Progenitor cell of endocrine pancreas (in vitro differentiated cells): ENCODE measurements at places on chromosomes 6 and 20.

GRCh38 chr6:24228681-24229255 lies 102.8 kb downstream of the NRSN1 start:
- DNase-seq = no peak

GRCh38 chr6:128057946-128058345 lies 157.1 kb upstream of the THEMIS start:
- no peak for DNase-seq

- DNase-seq = no peak
Observed at GRCh38 chr20:41580350-41580749, 37.8 kb downstream of the CHD6 start.

GRCh38 chr20:59585714-59586409 lies 18.5 kb upstream of the PHACTR3 start:
- no peak for DNase-seq

DNA sequence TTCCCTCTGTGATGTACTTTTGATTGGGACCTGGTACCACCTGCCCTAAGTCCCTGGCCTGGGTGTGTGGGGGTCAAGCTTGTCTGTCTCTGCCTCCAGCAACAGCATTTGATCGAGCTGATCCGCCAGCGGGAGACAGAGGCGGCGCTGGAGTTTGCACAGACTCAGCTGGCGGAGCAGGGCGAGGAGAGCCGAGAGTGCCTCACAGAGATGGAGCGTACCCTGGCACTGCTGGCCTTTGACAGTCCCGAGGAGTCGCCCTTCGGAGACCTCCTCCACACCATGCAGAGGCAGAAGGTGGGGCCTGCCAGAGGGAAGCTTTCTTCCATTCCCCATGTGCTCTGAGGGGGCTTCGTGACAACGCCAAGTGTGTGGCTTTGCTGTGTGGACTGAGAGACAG lies 5.4 kb downstream of the GID8 start:
- no peak for DNase-seq

DNA sequence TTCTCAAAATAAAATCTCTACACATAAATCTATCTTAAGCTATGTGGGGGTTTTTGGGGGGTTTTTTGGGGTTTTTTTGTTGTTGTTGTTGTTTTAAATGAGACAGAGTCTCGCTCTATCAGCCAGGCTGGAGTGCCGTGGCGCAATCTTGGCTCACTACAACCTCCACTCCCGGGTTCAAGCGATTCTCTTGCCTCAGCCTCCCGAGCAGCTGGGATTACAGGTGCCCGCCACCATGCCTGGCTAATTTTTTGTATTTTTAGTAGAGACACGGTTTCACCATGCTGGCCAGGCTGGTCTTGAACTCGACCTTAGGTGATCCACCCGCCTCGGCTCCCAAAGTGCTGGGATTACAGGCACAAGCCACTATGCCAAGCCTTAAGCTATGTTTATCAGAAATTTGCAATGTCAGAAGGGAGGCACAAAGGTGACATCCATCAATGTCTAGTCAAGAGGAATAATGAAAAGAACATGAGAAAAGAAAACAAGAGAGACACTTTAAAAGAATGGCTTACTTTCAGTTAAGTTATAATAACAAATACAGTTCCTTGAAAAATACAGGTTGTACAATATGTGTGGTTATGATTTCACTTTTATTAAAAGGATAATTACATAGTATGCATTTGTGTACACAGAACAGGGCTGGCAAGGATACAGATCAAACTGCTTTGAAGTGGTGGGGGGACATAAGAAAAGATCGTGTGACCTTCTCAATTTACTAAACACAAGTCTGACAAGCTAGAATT lies 28.6 kb downstream of the SLC23A2 start:
- no peak for DNase-seq

DNA sequence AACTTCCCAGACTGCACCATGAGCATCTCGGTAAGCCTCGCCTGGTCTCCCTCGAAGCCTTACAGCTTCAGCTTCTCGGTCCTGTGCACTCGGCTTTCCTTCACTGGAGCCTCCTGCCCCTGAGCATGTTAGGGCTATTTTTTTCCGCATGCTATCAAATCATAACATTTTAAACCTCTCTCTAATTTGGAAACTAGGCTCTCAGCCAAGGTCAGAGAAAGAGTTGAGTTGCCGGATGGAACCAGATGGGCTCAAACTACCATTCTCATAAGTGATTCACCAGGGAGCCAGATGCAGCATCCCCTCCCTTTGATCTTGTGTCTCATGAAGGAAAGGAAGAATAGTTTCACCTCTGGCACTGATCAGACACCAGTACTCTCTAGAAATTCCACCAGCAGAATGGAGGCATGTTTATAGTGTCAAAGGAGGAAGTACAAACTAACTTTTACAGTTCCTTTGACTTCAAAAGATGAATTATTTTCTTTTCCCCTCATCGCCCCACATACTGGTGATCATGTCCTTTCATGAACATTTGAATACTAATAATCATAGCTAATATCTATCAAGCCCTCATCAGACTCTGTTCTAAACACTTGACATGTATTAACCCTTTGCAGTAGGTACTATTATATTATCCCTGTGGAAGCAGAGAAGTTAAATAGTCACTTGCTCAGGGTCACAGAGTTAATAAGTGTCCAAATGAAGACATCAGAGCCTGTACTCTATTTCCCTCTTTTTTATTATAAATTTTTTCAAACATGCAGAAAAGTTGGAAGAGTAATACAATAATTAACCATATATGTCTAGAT lies 46.7 kb downstream of the MAP1LC3A start:
- DNase-seq = no peak

DNA sequence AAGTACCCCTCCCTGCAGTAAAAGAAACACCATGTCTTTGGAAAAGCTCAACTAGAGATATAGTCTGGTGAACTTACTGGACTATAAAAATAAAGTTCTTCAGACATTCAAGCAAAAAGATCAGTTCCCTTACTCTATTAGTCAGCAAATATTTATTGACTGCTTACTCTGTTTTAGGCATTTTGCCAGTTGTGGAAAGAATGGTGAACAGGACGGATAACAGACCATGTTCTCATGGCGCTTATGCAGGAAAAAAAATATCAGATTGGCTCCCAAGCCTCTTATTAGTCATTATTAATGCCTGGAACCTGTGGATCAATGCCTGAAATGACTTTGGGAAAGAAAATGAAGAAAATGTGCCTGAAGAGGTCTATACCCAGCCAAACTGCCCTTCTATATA lies 282.2 kb upstream of the EPHA7 start:
- DNase-seq = no peak

- DNase-seq = no peak
Observed at GRCh38 chr6:124205921-124206320, 402.3 kb downstream of the NKAIN2 start.

- DNase-seq = no peak
Observed at GRCh38 chr6:14925025-14925698, 320.7 kb upstream of the JARID2 start.

- no peak for DNase-seq
Observed at GRCh38 chr6:107565165-107565723, 75.3 kb downstream of the SOBP start.

DNA sequence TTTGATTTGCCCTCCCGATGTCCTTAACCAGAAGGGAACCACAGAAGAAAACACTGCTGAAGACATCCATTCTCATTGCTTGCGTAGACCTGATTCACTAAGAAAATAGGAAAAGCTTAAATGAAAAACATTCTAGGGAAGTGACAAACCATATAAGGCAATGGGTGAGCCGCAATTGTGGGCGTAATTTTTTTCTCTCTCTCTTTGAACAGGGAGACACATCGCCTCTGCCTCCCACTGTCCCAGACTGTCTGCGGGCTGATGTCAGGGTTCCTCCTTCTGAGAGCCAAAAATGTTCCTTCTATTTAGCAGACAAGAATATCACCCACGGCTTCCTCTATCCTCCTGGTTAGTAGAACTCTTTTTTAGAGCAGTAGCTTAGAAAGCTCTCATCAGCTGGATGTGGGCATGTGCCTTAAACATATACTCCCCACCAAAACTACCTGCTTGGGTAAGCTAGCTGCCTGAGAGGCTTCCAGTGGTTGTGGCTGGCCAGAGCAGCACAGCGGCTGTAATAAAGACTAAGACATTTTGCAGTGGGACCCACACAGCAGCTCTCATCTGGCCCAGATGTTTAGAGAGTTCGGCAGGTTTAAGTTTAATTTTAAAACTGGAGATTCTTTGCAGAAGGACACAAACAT lies 22.7 kb upstream of the CTAGE9 start:
- no peak for DNase-seq

DNA sequence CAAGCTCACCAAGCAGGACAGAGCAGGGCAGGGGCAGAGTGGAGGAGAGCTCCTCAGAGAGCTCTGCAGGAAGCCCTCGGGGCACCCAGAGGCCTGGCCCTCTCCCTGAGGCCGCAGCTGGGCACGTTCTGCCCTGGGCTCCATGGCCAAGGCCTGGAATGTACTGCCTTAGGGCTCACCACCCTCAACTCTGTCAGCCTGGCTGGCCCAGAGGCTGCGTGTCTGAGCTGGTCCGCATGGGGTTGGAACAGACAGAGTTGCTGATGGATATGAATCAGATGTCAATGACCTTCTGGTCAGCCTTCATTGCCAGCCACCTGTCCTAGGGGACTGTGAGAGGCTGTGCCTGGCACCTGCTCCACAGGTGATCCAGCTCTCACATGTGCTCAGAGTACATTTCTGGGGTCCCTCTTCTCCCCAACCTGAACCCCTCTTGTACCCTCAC lies 33.2 kb upstream of the PCMTD2 start:
- DNase-seq = no peak

DNA sequence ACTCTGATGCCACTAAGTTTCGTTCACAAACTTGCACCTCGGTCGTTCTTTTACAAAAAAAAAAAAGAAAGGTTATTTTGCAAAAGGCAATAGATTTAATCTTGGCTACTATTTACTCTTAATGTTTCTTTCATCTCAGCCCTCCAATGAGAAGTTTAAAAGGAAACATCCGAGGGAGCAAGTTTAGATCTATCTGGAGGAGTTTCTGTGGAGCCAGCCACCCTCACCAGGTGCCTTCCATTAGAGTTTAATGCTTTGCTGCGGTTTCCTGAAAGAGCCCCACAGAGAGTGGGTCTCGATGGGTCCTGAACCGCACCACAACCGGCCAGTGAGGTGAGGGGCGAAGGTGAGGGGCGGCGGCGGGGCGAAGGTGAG lies 632 bp downstream of the PRKN start:
- no peak for DNase-seq

DNA sequence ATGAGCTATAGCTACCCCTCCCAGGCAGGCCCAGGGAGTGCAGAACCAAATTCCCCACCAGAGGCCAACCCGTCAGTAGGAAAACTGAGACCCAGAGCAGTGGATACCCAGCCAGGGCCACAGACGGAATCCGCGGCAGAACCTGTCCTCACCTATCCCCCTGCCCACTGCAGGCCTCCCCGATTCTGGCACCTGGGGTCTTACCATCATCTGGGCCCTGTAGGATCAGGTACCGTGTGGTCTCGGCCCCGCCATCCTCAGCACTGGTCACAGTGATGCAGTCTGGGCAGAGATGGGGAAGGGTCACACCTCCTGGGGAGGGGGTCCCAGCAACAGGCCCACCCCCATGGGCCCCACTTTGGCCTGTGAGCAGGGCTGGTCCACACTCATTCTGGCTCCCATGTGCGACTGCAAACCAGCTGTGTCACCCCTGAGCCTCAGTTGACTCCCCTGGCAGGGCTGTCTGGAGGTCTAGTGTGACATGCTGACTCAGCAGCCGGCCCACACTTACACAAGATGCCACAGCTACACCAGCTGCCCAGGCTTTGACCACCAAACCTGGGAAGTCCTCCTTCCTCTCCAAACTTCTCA lies 3.8 kb downstream of the ZNF335 start:
- no peak for DNase-seq

GRCh38 chr6:38142178-38142902 lies 322.8 kb downstream of the ZFAND3 start:
- no peak for DNase-seq

DNA sequence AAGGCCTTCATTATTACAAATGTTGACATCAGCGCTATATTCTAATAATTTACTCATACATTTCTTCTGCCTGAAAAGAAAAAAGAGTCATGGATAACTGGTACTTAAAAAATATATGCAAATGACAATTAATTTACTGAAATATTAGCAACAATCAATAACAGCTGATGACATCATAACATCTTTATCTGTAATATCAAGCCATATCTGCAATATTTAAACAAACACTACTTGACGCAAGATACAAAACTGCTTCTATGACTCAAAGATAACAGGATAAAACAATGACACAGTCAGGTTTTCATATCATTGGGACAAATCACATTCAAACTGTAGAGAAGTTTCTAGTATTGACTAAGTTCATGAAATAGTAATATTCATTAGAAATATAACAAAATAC lies 16.5 kb downstream of the HACE1 start:
- no peak for DNase-seq

DNA sequence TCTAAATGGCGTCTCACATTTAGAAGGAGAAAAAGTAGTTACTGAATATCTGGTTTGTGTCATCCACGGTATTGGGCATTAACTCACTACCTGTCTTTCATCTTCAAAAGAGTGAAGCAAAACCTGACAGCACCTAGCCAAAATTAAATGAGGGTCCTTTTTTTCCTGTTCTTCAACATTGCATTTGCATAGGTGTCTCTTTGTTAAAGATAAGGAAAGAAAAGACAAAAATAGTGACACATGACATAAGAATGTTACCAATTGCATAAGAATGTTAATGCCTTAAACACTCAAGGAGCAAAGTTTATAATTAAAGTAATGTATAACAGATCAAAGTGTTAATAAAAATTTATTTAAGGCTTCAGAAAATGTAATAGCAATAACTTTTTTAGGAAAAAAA lies 61.4 kb upstream of the MANEA start:
- no peak for DNase-seq

GRCh38 chr6:170187669-170188566 lies 103.0 kb downstream of the DLL1 start:
- DNase-seq = no peak

DNA sequence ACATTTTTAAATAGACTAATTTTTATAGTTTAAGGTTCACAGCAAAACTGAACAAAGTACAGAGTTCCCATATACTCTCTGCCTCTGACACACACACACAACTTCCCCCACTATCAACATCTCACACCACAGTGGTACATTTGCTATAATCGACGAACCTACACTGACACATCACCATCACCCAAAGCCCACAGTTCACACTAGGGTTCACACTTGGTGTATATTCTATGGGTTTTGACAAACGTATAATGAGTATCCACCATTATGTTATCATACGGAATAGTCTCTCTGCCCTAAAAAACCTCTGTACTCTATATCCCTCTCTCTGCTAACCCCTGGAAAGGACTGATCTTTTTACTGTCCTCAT lies 15.6 kb downstream of the TMEM30A start:
- no peak for DNase-seq

GRCh38 chr20:57397693-57398108 lies 6.5 kb downstream of the RBM38 start:
- DNase-seq = no peak

- peak; percentile 55 for DNase-seq
Observed at GRCh38 chr20:50580016-50580747, 70.0 kb downstream of the PTPN1 start.
